ENCODE measurements at places on chromosomes 16 and 17.

GRCh38 chr16:58409316-58409973 lies 17.2 kb downstream of the GINS3 start:
- DNase-seq = no peak

DNA sequence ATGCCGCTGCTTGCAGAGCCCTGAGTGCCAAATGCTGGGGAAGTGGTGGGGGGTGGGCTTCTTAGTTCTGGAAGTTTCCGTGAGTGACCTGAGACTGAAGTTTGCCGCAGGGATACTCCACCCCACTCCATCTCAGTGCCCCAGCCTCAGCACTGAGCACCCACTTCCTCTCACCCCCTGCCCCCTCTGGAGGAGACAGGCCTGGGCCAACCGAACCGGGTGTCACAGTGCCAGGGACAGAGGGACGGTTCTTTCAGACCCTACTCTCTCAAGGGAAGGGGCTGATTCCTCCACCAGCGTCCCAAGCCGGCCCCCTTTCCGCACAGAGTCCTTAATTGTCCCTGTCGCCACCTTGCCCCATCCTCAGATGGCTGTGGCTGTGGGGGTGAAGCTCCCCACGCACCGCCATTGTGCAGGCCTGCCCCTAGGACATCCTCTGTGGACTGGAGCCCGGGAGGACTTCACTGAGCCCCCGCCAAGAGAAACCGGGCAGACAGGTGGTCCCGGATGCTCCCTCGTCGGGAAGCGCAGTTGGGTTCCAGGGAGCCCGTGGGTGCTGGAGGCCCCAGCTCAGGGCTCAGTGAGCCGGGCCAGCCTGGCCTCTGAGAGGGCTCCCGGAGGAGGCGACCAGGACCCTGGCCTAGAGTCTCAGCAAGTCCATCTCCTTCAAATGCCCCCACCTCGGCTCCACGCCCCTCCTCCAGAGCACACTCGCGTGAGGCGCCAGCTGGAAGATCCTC lies 1.6 kb upstream of the KREMEN2 start:
- no peak for DNase-seq

GRCh38 chr17:75913537-75914210 lies 9.0 kb upstream of the MRPL38 start:
- DNase-seq = no peak

- no peak for DNase-seq
Observed at GRCh38 chr16:89314357-89314756, 96.9 kb downstream of the ZNF778 start.

DNA sequence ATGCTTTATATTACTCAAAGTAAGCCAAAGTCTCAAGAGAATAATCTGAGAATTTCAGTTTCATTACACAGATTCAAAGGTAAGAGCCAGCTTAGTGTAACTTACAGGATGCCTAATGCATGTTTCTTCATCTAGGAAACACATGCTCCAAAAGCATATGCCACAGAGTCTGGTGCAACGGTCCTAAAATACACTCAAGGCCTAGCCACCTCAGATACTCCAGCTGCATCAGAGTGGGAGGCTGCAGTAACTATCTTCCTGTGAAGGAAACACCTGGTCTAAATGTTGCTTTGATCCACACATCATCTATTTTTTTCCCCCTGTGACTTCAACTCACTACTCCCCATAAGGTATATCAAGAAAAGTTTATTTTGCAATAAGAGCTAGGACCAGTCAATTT lies 51.6 kb upstream of the CORO6 start:
- DNase-seq = no peak

DNA sequence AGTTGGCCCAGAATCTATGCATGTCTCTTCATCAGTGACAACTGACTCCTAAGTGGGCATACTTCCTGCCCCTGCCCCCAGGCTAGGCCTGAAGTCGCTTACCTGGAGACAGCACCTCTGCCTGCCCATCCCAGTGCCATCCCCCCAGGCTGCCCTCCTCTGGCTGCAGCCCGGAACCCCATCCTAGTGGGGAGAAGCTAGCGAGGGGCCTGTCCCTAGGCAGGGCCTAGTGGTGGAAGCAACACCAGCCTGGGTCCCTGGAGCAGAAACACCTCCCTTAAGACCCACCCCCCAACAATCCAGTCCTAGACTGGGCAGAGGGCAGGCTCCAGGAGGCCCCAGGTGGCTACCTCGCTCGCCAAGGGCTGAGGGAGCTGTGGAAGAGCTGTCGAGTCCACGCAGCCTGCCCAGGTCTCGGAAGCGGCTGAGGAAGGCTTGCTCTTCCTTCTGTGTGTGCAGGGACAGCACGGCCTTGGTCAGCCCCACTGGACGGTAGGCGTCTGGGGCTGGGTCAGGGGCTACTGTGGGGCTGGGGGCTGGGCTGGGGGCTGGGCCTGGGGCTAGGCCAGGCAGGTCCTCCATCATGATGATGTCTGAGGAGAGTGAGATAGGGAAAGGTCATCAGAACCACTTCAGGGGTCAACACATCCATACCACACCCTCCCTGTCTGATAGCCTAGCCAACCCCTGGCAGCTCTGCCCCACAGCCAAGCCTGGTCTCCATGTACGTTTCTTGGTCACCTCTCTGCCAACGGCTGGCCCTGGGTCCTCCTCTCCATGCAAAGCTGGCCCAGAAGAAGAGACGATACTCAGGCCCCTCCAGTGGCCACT lies 7.6 kb downstream of the PER1 start:
- DNase-seq = no peak

- peak; percentile 13 for DNase-seq
Observed at GRCh38 chr17:41486809-41487530, 2.7 kb downstream of the KRT36 start.

- DNase-seq = no peak
Observed at GRCh38 chr16:2005646-2006045, 4.0 kb downstream of the ZNF598 start.

- DNase-seq = no peak
Observed at GRCh38 chr17:50946891-50947781, 81.0 kb upstream of the TOB1 start.

GRCh38 chr16:60582528-60582927 lies 1453.7 kb downstream of the CDH8 start:
- DNase-seq = no peak

DNA sequence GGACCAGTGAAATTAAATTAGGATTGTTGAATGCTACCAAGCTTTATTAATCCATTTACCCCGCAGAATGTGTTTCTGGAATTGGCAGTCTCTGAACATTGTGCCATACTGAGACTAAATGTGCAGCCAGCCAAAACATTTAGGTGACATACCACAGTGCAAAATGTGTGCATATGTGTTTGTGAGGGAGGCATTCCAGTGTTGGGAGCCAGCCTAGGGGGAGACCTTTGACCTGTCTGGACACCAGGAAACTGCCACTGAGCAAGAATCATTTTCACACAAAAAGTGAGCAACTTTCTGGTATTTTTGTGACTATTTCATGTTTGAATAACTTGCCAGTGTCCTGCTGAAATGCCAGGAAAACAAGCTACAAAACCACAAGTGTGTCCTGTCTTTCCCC lies 64.7 kb upstream of the SLC12A3 start:
- no peak for DNase-seq

GRCh38 chr17:51853857-51854256 lies 304.7 kb downstream of the CA10 start:
- DNase-seq = no peak

- DNase-seq = no peak
Observed at GRCh38 chr17:2191227-2191626, 112.4 kb downstream of the SMG6 start.

GRCh38 chr16:19861811-19862327 lies 22.8 kb downstream of the GPRC5B start:
- DNase-seq = no peak
